ENCODE measurements at places on chromosomes 3 and 15. TPM values are rescaled to one million over a fixed set of nuclear protein-coding genes. Genes with fewer than 3 reads are reported as not detected.

The GPR160 gene
- total RNA-seq, result 1.2 TPM

DNA sequence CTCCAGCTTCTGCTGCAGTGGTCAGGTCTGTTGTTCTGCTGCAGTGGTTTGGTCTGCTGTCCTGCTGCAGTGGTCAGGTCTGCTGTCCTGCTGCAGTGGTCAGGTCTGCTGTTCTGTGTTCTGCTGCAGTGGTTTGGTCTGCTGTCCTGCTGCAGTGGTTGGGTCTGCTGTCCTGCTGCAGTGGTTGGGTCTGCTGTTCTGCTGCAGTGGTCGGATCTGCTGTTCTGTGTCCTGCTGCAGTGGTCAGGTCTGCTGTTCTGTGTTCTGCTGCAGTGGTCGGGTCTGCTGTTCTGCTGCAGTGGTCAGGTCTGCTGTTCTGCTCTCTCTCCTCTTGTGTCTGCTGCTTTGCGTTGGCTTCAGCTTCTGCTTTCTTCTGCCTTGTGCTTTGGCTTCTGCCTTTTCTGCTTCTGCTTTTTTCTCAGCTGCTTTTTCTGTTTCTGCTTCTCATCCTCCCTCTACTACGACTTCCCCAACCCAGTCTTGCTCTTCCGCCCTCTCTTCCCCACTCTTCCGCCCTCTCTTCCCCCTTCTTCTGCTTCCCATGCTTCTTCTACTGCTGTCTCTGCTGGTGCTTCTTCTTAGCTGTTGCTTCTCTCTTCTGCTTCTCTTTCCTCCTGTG, 50.7 kb downstream of the FAM43A start:
- DNase-seq, result no peak

The KBTBD8 gene
- total RNA-seq, result 0.49 TPM

DNA sequence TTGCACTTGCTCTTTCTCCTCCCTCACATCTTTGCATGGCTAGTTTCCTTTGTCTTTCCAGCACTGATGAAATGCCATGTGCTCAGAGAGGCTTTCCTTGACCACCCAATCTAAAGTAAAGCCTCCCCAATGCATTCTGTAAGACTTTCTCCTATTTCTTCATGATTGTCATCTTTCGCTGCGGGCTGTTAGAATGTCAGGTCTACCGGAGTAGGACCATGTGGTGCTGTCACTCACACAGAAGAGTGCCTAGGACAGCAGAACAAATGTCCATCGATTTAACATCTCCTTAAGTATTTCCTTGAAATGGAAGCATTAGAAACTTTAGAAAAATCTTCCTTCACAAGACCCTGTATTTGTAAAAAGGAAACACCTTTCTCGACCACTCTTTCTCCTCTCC, 99.9 kb upstream of the TMC3 start:
- DNase-seq, result no peak

GRCh38 chr3:41212088-41212487, 12.8 kb downstream of the CTNNB1 start:
- no peak for DNase-seq

DNA sequence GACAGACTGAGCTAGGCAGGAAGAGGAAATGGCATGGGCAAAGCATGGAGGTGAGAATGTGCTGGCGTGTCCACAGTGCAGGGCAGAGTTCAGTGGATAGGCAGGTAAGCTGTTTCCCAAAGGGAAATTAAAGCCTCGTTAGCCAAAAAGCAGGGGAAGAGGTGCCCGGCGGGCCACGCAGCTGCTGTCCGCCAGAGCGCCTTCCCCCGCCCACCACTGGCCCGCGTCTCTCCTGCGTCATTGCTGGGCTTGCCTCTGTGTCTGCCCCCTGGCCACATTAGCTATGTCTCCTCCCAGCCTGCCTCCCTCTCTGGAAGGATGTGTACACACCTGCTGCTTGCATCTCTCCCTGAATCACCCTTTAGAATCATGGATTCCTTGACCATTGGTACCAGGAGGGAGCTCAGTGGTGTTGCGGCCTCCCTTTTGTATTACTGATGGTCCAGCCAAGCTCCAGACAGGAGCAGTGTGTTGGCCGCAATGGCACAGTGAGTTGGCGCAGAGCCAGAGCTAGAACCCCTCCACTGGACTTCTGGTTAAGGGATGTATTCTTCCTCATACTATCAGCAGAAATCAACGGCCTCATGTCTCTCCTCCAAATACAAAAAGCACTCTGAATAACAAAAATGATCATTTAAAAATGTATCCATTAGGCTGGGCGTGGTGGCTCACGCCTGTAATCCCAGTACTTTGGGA, 26.6 kb downstream of the SLC28A1 start:
- no peak for DNase-seq

DNA sequence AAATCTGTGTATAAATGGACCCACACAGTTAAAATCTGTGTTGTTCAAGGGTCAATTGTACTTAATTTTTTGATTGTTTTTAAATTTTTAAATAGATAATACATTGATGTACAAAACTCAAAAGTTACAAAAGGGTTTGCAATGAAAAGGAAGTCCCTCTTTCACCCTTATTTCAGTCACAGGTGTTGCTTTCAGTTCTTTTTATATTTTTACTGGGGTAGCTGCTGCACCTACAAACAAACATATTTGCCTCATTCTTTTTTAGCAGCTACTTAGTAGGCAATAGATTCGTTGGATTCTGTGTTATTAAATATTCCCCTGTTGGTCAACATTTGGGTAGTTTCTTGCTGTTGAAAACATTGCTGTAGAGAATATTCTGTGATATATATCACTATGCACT, 44.4 kb downstream of the PIAS1 start:
- DNase-seq, result no peak

- no peak for DNase-seq
Measured at GRCh38 chr3:32842987-32843386, 25.2 kb downstream of the TRIM71 start.

The YEATS2 gene
- total RNA-seq, result 23.8 TPM

DNA sequence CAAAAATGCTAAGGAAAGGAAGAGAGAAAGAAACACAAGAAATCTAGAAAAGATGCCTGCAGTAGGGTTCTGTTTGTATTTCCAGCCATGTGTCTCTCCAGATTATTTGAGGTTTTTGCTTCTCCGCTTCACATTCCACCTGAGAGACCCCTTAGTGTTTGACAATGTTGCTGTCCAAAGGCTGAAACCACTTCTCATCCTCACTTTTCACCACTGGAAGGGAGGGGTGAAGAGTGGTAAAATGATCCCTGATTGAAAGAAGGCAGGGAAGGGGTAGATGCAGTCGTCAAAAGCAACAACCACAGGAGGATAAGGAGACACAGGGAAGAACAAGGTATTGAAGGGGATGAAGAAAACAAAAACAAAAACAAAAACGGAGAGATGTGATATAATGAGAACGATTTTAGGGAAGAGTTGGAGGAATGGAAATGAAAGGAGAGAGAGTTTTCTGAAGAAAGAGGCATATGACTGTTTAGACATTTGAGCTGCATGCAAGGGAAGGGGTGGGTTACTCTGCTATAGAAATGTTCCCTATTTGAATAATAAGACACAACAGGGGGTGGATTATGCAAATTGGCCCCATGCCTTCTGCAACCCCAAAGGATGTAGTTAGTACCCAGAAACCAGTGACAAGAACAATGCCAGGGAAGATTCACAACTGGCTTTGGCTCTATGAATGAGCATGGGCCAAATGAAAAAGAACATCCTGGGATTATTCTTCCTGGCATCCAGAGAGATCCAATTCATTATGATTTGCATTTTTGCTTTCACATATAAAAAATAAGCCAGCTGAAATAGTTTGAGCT, 235.9 kb downstream of the GAP43 start:
- no peak for DNase-seq

- DNase-seq, result no peak
Measured at GRCh38 chr3:21292971-21293370, 458.0 kb downstream of the ZNF385D start.

The KLHL40 gene
- total RNA-seq, result not detected

DNA sequence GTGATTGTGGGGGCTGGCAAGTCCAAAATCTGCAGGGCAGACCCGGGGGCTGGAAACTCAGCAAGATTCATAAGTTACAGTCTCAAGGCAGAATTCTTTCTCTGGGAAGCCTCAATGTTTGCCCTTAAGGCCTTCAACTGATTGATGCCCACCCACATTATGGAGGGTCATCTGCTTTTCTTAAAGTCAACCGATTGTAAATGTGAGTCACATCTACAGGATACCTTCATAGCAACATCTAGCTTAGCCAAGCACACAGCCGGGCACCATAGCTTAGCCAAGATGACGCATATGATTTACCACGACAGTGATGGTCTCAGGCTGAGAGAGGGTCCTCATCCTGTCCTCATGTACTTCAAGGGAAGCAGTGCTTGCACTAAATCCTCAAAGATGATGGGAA, 43.5 kb downstream of the IDH2 start:
- no peak for DNase-seq

The ISL2 gene
- 2.0 TPM for total RNA-seq

The NTRK3 gene
- 4.9 TPM for total RNA-seq

The CTXND1 gene
- 0.49 TPM for total RNA-seq

The TTLL13 gene
- total RNA-seq, result not detected

The MYO9A gene
- 50.3 TPM for total RNA-seq

- no peak for DNase-seq
Measured at GRCh38 chr15:80547264-80547663, 143.1 kb downstream of the ARNT2 start.

The DZIP1L gene
- total RNA-seq, result 27.5 TPM

GRCh38 chr3:63914312-63914711, 2.1 kb upstream of the SCAANT1 start:
- no peak for DNase-seq

GRCh38 chr15:36525430-36525829, 54.0 kb upstream of the CDIN1 start:
- DNase-seq, result no peak

The OR5K2 gene
- not detected for total RNA-seq

- DNase-seq, result no peak
Measured at GRCh38 chr3:34793057-34793456, 846.3 kb upstream of the ARPP21 start.

The NRROS gene
- 5.4 TPM for total RNA-seq

DNA sequence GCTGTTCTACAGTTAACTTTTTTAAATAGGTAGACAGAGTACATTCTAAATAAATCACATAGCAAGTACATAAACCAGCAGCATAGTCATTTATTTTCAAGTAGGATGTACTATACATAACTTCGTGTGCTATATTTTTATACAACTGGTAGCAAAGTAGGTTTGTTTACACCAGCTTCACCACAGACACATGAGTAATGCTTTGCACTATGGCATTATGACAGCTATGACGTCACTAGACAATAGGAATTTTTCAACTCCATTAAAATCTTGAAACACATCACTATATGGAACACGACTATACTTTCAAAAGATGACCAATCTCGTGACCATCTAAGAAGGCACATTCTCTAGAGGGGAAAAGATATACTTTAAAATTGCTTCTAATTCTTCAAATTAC, 3.5 kb downstream of the TEX55 start:
- DNase-seq, result no peak

GRCh38 chr3:4551051-4551711, 58.0 kb downstream of the ITPR1 start:
- no peak for DNase-seq

- no peak for DNase-seq
Measured at GRCh38 chr3:110420158-110420641, 651.4 kb upstream of the NECTIN3 start.

GRCh38 chr3:139251529-139251928, 92.3 kb upstream of the MRPS22 start:
- no peak for DNase-seq

DNA sequence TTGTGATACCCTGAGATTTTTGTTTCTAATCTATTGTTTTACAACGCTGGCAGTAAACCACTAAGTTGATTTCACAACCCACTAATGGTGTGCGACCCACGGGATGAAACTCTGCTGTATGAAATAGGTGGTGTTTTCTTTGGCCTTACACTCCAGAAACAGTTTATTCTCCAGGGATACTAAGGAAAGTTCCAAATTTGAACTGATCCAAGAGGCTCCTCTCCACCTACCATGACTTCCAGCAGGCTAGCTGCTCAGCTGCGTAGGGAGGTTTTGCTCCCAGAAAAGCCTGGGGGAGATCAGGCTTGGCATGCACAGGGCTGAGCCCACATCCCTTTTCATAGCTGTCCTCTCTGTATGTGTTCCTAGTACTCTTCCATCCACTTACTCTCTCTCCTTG, 71.5 kb downstream of the FAM174B start:
- DNase-seq, result no peak

DNA sequence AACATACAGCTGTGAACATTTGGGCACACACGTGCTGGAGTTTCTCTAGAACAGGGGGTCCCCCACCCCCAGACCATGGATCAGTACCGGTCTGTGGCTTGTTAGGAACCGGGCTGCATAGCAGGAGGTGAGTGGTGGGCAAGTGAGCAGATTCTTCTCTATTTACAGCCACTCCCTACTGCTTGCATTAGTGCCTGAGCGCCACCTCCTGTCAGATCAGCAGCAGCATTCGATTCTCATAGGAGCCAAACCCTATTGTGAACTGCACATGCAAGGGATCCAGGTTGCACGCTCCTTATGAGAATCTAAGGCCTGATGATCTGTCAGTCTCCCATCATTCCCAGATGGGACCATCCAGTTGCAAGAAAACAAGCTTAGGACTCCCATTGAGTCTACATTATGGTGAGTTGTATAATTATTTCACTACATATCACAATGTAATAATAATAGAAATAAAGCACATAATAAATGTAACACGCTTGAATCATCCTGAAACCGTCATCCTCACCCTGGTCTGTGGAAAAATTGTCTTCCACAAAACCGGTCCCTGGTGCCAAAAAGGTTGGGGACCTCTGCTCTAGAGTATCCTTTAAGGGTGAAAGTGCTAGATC, 25.8 kb downstream of the CHRM5 start:
- no peak for DNase-seq

DNA sequence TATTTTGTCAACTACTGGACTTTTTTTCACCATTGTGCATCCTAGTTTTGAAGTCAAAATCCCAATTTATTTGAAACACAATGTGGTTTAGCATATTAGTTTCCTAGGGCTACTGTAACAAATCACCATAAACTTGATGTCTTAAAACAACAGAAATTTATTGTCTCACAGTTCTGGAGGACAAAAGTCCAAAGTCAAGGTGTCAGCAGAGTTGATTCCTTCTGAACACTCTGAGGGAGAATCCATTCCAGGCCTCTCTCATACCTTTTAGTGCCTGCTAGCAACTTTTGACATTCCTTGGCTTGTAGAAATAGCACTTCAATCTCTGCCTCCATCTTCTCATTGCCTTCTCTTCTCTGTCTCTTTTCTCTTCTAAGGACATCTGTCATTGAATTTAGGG, 14.9 kb upstream of the SLC27A2 start:
- no peak for DNase-seq

- no peak for DNase-seq
Measured at GRCh38 chr3:127454968-127455367, 135.6 kb downstream of the TPRA1 start.

The PLA1A gene
- 1.7 TPM for total RNA-seq

All from vagina (tissue), 2 donors.